ENCODE measurements at places on chromosomes 11 and 22.

- DNase-seq = no peak
Measured at GRCh38 chr22:37639771-37640590, 512 bp downstream of the SH3BP1 start.

GRCh38 chr11:121763526-121763925, 310.8 kb upstream of the SORL1-AS1 start:
- DNase-seq = no peak

DNA sequence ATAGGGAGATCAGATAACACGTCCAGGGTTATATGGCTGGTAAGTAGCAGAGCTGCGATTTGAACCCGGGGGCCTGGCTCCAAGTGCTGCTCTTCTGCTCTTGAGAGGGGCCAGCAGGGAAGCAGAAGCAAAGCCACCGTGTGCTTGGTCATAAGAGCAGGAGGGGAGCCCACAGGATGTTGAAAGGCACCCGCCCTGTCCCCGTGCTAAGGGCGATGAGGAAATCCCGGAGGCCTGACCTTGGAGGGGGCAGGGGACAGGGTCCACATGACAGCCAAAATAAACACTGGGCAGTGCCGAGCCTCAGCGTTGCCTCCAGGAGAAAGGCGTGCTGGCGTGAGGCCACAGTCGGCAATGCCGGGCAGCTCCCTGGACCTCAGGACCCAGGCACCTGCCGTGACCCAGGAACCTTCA, 28.8 kb downstream of the TOM1 start:
- no peak for DNase-seq

- DNase-seq = no peak
Measured at GRCh38 chr11:71235719-71236118, 16.7 kb downstream of the SHANK2 start.

DNA sequence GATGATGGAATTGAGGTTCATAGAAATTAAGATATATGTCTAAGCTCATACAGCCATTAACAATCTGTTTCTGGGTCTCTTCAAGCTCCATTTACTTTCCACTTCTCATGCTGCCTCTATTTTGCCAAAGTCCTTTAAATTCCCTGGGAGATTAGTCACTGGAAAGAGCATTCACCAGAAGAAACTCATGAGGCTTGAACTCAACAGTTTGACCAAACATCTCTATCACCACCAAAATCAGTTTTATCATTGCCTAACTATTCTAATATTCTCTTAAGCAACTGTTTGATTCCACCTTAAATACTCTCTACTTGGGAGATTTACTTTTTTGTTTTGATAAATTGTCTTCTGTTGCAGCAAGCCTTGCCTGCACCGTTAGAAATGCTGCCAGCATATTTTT, 881.3 kb downstream of the KCNA4 start:
- no peak for DNase-seq

- DNase-seq = no peak
Measured at GRCh38 chr22:31728857-31729256, 21.1 kb downstream of the PRR14L start.

DNA sequence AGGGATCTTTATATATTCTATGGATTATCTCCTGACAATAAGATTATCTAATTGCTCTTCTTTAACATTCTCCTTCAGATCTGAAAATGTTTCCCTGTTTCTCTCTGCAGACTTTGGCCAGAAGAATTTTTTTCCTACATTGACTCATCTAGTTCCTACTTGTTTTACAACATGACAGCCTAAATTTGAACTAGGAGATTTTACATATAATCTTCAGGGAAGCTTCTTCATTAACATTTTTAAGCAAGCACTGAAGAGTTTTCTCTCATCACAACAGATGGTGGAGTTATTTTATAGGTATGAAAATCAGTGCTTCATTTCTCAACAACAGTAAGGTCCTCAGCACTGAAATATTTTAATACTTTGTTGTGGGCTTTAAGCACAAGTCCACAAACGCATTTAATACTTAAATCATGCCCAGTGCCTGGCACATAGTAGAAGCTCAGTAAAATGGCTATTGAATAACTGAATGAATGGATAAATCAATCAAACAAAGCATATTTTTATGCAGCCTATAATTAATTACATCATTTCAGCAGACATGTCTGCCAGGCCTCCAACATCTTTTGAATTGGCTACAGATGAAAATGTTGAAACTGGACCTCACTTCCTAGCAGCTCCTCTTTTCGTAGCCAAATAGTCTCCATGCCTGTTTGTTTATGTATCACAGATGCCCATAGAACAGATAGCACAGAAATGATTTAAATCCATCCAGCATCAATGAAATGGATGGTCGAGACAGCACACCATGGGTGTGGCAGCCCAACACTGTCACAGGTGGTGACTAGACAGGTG, 117.3 kb upstream of the POU2AF2 start:
- no peak for DNase-seq

GRCh38 chr11:1822648-1823375, 12.0 kb upstream of the SYT8 start:
- DNase-seq = no peak

Measured in activated naive CD4-positive, alpha-beta T cell (primary cell).